ENCODE measurements at places on chromosomes 11 and 22. TPM values are rescaled to one million over a fixed set of nuclear protein-coding genes. Genes with fewer than 3 reads are reported as not detected.

Gene PGA4
- total RNA-seq: 3.0 TPM

GRCh38 chr22:10780281-10780680 lies 4747.7 kb upstream of the OR11H1 start:
- DNase-seq: no peak

Gene KCNK7
- total RNA-seq: 0.53 TPM

GRCh38 chr11:13666708-13667107 lies 1.8 kb upstream of the FAR1 start:
- DNase-seq: no peak

Data from left cardiac atrium (tissue), 4 donors.